NCI-H1694 treated with DMSO at 0.1 percent for 48 hours (cell line): ENCODE measurements at places on chromosomes 6 and 20.

DNA sequence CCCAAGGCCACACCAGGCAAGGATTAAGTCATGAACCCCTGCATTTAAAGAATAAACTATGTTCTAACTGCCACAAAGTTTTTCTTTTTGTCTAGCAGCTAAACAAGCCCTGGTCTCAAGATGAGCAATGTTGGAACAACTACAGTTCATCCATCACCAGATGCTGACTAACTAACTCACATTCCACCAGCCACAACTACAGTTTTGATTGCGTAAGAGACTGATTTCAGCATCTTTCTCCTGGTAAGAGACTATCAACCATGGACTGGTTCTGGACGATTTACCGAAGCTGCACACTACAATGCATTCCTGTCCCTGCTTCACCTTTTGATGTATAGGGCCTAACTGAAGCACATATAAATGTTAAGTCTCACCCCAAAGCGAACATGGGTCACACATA is 43.0 kb downstream of the F13A1 start:
- no peak for DNase-seq

GRCh38 chr6:6633898-6634734 is 45.6 kb downstream of the LY86 start:
- no peak for DNase-seq

GRCh38 chr6:164294047-164294784 is 879.7 kb downstream of the QKI start:
- no peak for DNase-seq

- no peak for DNase-seq
Observed at GRCh38 chr6:26140967-26141294, 53.7 kb downstream of the HFE start.

- DNase-seq: no peak
Observed at GRCh38 chr6:56025795-56026194, 150.4 kb upstream of the BMP5 start.

- DNase-seq: no peak
Observed at GRCh38 chr6:21500314-21501020, 93.1 kb upstream of the SOX4 start.

- no peak for DNase-seq
Observed at GRCh38 chr6:134701301-134701700, 248.6 kb downstream of the ALDH8A1 start.

DNA sequence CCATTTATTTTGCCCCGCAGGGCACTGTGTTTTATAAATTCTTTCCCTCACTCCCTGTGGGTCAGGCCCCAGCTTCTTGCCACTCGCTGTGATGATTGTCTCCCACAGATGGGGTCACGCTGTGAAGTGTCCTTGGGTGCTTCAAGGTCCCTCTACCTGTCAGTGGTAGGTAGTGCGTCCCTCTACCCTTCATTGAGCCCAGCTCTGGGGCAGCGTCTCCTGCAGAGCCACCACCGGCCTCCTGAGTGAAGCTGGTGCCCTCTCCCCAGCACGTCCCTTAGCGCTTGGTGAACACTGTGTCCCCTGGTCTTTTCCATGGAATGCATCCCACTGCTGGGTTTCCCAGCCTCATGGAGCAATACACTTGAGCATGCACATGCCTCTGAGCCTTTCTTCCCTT is 108.2 kb downstream of the NRN1 start:
- no peak for DNase-seq

- DNase-seq: no peak
Observed at GRCh38 chr6:106476331-106477105, 116.0 kb downstream of the CRYBG1 start.

DNA sequence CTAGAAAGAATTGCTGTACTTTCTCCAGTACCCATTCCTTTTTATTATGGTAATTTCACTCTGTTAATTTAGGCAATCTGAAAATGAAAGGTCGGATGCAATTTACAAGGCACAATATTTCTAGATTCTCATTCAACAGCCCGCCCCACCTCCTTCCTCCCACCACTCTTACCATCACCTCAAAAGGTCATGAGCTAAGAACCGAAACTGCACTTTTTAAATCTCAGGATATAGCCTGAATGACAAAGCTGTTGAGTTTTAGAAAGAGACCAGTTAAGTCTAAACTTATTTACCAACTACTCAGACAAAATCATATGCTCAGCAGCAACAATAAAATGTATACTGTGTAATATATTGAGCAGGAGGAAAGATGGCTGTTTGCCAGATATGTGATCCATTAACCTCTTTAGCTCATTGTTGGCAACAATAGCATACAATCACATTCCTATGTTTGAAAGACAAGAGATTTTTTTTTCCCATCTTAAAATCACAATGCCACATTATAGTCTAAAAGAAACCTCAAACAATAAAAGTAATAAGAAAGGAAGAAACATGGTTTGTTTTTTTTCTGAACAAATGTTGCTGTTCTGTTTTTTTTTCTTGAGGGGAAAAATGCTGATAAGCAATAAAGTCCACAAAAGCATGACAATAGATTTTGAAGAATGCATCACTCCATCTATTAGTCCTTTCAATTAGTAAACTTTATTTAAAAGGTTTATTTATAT is 1.6 kb upstream of the HS3ST5 start:
- DNase-seq: no peak
